ENCODE measurements at places on chromosomes 1 and 21.

DNA sequence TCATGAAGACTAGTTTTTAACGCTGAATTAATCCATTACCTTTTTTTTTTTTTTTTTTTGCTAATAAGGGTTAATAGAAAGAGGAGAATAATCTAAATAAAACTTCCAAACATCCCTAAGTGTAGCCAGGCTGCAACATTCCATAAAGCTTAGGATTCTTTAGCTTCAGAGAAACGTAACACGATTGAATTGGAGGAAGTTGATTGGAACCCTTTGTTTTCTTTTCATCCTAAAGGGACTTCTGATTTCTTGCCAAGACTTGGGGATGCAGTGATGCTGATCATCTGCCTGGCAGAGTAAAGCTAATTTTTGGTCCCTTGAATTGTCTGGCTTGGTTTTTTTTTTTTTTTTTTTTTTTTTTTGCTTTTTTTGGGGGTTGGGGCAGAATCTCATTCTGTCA, 142.9 kb downstream of the VPS13D start:
- DNase-seq: no peak

- no peak for DNase-seq
Measured at GRCh38 chr1:29256979-29257804, 20.9 kb downstream of the PTPRU start.

DNA sequence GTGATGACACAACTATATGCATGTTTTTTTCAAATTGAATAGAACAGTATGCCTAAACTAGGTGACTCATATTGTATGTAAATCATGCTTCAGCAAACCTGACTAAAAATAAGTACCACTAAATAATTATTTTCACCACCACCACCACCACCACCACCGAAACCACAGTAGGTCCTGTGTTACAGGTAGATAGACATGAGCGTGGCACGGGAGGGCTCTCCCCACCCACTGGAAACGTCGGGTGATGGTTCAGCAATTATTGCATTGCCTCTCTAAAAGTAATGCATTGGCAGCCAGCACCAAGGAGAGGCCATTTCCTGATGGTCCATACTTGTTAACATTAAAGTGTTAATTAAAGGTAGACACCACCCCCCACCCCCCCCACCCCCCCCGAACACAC, 297.0 kb upstream of the NCAM2 start:
- DNase-seq: no peak

DNA sequence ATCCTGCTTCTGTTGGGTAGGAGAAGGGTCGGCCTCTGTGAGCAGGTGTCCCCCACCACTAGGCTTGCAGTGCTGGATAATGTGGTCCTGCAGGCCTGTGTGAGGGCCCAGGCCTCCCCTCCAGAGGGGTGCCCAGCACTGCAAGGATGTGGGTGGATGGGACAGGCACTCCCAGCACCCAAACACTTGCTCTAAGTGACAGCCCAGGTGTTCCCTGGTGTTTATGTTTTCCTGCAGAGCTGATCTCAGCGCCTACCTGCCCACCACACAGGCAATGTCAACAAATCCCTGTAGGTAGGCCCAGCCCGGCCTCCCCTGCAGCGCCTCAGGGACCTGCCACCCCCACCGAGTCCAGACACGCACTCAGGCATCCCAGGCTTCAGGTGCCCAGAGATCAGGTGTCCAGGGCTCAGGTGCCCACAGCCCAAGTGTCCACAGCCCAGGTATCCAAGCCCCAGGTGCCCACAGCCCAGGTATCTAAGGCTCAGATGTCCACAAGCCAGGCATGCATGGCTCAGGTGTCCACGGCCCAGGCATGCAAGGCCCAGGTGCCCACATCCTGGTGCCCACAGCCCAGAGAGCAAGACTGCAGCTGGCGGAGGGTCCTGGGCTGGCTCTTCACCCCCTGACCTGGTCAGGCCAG, 59.2 kb downstream of the WNT9A start:
- DNase-seq: no peak

GRCh38 chr1:80241566-80241965, 1235.0 kb upstream of the ADGRL4 start:
- no peak for DNase-seq

DNA sequence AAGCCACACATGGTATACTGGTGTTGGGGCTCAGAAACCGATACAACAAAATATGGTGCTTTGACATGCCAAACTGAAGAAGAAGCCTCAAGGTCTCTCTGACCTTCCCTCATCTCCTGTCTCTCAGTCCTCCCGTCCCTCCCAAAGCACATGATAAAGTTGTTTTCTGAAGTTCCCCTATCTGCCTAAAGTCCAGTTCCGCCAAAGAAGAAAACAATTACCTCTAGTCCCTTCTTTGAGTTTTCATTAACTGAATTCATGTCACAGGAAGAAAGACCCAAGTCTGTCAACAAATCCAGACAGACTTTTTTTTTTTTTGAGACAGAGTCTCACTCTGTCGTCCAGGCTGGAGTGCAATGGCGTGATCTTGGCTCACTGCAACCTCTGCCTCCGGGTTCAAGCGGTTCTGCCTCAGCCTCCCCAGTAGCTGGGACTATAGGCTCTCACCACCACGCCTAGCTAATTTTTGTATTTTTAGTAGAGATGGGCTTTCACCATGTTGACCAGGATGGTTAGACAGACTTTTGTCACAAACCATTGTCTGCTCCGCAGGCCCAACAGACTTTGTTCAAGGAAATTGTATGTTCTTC, 32.2 kb upstream of the SLC2A1 start:
- DNase-seq: no peak
